ACHN (cell line): ENCODE measurements at places on chromosomes 5 and 9.

- DNase-seq: no peak
These were observed 455.9 kb downstream of the ENC1 start for GRCh38 chr5:74184649-74185048.

DNA sequence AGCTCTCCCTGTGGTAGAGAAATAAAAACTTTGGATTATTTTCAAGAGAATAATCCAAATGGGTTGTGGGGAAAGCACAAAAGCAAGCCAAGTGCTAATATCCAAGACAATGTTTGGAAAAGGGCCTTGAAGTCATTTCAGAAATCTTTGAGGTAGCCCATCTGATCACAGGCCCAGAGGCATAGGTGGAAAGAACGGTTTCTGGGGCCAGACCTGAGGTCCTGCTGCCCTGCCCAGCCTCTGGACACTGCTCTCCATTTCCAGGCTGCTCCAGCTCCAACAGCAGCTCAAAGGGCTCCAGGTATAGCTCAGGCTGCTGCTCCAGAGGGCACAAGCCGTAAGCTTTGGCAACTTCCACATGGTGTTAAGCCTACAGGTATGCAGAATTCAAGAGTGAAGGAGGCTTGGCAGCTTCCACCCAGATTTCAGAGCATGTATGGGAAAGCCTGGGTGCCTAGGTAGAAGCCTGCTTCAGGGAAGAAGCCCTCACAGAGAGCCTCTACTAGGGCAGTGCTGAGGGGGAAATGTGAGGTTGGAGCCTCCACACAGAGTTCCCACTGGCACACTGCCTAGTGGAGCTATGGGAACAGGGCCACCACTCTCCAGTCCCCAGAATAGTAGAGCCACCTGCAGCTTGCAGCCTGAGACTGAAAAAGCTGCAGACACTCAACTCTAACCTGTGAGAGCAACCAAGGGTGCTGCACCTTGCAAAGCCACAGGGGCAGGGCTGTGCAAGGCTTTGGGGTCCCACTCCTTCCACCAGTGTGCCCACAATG, 133.1 kb downstream of the PIK3R1 start:
- no peak for DNase-seq

DNA sequence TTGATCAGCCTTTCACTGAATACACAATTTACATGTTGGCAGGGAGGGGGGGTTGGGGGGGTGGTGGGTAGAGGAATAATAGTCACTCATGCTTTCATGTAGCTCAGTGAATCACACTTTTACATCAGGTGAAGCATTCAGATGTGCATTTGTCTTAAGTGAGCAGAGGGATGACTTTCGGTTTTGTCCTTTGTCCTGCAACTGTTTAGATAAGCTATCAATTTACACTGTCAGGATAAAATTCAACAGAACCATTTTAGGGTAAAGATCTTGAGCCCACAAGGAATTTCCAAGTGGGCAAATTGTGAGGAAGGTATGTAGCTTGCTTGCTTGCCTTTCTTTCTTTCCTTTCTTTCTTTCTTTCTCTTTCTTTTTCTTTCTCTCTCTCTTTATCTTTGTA, 576.2 kb downstream of the MTRR start:
- DNase-seq: no peak

DNA sequence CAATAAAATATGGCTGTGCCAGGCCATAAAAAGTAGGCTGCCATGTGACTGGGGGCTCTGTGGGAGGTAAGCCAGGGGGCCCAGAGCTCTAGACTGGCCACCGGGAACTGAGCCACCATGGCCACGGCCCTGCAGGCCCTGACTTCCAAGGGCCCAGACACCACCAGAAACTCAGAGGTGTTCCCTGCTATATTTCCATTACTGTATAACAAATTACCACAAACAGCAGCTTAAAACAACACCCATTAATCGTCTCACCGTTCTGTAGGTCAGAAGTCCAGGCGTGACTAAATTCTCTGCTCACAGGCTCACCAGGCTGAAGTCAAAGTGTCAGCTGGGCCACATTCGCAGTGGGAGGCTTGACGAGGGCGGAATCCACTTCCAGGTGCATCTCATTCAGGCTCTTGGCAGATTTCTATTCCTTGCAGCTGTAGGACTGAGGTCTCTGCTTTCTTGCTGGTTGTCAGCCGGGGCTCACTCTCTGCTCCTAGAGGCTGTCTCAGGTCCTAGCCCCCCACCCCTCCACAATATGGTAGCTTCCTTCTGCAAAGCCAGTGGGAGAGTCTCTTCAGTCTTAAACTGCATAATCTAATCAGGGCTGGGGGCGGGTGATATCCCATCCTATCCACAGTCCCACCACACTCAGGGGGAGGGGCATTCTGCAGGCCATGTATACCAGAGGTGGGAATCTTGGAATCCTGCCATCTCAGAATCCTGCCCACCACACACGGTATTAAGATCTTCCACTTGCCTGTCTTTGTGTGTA, 125.4 kb downstream of the C5orf15 start:
- no peak for DNase-seq

DNA sequence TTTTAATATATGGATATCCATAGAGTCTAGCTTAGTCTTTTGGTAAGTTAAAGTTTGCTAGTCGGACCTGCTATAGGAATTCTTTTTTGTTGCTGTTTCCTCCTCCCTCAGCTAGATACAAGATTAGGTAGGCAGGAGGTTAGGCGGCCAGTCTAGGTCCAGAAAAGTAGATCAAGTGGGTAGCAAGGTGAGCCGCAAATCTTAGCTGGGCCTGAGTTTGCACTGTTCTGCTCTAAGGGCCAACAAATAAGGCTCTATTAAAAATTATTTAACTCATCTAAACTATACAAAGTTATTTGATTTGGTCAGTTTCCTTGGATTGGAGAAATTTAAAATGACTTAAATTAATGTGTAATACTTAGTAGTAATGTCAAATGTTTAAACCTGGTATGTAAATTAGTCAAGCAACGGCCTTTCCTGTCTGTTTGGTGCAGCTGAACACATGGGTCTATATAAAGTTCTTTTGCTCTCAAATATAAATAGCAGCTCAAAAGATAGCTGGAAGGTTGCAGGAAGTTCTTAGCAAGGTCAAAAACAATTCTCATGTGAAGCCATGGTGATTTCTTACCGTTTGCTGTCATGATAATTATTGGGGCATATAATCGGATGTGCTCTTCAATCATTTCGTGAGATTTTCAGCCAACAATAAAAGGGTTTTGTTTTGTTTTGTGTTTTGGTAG, 72.0 kb downstream of the PRKACG start:
- DNase-seq: no peak

- no peak for DNase-seq
These were observed 201.5 kb downstream of the FRMD3 start for GRCh38 chr9:83336706-83337105.

- no peak for DNase-seq
These were observed 282.6 kb downstream of the BRINP1 start for GRCh38 chr9:119086590-119086989.

GRCh38 chr5:3511934-3512333, 83.7 kb upstream of the IRX1 start:
- DNase-seq: no peak

- no peak for DNase-seq
These were observed 508.2 kb downstream of the CDK5RAP2 start for GRCh38 chr9:120071760-120072159.

DNA sequence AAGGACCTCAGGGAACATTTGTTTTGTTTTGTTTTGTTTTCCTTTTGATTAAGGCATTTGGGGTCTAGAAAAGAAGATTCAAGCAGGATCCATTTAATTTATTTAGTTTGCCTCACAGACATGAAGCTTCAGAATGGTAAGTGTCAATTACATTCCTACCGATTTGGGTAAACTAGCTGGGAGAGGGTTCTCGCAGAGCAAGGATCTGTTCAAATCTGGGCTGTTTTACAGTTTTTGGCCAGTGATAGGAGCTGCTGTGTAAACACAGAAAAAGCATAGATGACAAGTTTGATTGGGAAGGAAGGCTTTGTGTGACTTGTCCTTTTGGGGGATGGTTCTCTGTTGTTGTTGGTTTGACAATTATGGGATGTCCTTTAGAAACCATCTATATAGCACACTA, 470.3 kb upstream of the WWC1 start:
- DNase-seq: no peak

DNA sequence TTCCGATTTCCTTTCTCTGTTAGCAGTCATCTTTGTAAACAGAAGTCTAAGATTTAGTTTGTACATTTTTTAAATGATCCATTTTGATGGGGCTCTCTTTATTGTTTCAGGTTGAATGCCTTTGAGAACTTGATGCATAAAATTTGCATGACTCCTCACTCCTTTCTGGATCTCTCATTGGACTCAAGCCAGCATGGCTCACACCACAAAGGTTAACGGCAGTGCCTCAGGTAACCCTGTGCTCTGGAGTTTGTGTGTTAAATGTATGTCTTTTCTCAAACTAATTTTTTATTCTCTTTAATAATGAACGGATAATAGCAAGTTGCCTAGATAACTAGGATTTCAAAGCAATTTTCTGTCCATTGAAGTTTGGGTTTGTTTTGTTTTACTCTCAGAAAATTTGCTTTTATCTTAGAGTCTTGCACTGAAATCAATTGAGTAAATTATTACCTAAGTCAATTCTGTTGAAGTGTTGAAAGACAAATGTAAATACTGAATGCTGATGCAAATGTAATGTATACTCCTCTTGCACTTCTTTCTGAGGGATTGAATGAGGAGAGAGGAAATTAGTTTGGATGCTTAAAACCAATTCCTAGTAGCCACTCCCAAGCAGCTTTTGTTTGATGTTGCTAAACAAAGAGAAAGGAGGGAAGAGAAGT, 164.6 kb upstream of the DMRT1 start:
- DNase-seq: peak; percentile 49

- peak; percentile 58 for DNase-seq
These were observed 124.7 kb upstream of the TBC1D2 start for GRCh38 chr9:98380065-98380681.

GRCh38 chr5:11139217-11139865, 378.3 kb upstream of the DAP start:
- no peak for DNase-seq
